NCI-H1694 (cell line): ENCODE measurements at places on chromosomes 2 and 18.

- no peak for DNase-seq
Measured at GRCh38 chr18:35624146-35624545, 42.6 kb downstream of the GALNT1 start.

DNA sequence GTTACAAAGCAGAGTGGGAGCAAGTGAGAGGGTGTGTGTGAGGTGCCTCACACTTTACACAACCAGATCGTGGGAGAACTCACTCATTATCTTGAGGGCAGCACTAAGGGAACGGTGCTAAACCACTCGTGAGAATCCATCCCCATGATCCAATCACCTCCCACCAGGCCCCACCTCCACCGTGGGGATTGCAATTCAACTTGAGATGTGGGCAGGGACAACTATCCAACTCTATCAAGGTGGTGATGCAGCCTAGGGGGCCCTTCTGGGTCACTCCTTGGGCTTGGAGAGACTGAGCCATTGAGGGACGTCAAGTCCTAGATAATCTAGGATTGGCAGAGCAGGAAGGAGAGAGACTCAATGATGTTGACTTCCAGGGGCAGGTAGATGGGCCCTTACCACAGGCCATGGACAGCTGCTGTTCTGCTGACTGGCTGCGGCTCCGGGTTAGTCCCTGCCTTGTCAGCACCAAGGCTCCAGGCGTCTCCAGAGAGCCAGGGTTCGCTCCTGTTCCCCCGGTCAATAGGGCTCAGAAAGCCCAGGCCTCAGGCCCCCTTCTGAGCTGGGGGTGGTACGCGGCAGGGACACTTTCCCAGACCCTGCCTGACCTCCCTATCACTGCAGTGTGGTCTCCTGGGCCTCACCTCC is 193.2 kb upstream of the HS6ST1 start:
- no peak for DNase-seq

- DNase-seq: no peak
Measured at GRCh38 chr2:229610333-229610732, 104.0 kb downstream of the DNER start.

GRCh38 chr2:693606-694005 is 16.4 kb upstream of the TMEM18 start:
- no peak for DNase-seq

DNA sequence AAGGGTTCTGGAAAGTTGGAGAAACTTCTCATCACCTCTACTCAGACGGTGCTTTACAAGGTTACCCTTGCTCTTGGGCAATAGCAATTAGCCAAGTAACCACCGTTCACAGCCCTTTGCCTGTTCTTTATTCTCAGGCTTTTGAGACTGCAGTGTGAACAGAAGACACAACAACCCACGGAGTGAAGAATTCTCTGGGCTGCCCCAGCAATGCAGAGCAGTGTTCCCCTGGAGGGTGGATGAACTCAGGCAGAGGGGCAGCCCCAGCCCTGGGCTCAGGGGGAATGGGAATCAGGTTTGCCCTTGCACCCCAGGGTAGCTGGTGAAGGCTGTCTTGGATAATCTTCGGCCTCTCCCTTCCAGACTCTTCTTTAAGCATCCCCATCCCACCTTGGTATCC is 69.1 kb downstream of the MCFD2 start:
- no peak for DNase-seq

GRCh38 chr2:225156853-225157451 is 114.7 kb upstream of the DOCK10 start:
- no peak for DNase-seq

DNA sequence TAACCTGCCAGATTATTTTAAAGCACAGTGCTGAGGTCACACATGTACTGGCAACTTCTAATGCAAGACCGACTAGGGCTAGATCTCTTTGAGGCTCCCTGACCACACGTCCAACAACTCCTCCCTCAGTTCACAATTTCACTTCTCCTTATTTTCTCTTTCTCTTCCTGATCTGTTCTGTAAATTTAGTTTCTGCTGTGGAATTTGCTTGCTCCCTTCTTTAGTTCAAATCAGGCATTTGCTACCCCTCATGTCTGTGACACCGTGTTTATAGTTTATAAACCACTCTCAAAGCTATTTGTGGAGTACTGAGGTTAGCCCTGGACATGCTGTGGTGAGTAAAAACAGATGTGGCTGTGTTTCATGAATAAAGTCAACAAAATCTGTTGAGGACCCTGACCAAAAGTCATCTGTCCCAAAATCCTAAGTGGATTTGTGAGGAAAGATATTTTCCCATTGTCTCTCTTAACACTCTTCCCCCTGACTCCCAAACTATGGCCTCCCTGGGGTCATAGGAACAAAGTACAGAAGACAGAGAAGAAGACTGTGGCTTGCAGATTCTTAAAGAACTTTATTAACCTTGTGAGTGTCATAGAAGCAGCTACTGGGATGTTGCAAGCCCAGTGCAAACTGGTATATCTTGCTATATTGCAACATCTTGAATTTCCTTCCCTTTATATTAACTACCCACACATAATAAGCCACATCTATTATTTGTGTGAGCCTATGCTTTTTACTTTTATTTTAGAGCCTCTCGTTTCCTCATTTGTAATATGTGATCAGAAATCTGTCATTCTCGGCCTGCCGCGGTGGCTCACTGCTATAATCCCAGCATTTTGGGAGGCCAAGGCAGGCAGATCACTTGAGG is 3.5 kb upstream of the NAGK start:
- no peak for DNase-seq

GRCh38 chr2:167544602-167545001 is 656.3 kb downstream of the XIRP2 start:
- no peak for DNase-seq

DNA sequence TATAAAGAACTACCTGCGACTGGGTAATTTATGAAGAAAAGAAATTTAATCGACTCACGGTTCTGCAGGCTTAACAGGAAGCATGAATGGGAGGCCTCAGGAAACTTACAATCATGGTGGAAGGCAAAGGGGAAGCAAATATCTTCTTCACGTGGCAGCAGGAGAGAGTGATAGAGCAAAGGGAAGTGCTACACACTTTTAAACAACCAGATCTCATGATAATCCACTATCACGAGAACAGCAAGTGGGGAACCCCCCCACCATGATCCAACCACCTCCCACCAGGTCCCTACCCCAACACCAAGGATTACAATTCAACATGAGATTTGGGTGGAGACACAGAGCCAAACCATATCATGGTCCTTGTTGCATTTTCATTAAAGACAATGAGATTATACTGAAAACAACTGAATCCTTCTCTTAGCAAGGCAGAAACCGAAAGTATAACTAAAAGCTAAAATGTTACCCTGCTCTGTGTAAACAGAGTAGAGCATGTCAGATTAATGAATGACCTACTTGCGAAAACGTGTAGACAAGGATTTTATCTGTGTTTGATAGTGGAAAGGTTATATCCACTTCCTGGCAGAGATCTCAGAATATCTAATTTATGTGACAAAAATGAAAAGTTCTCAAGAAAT is 60.1 kb upstream of the RBBP8 start:
- no peak for DNase-seq

DNA sequence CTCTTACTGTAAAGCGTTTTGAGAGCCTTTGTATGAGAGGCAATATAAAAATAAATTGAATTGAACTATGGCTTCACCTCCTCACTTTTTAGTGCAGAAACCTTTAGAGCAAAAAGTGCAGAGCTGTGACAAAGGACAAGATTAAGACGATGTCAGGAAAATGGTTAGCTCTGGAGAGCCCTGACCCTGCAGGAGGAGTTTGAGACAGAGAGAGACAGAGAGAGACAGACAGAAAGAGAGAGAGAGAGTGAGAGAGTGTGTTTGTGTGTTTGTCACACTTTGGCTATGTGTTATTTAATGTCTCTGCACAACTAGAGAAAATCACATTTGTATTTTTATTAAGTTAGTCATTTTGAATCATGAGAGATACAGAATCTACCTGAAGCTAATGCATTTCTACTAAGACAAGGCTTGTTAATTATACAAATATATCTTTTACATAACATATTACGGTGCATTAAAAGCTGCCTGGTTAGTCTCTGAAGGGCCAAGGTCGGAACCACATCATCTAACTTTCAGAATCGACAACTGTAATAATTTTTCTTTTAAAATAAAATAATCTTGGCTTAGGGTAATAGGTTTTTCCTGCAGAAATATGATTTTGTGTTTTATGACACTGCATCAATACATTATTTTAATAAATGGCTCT is 423.5 kb upstream of the ZEB2 start:
- DNase-seq: no peak

DNA sequence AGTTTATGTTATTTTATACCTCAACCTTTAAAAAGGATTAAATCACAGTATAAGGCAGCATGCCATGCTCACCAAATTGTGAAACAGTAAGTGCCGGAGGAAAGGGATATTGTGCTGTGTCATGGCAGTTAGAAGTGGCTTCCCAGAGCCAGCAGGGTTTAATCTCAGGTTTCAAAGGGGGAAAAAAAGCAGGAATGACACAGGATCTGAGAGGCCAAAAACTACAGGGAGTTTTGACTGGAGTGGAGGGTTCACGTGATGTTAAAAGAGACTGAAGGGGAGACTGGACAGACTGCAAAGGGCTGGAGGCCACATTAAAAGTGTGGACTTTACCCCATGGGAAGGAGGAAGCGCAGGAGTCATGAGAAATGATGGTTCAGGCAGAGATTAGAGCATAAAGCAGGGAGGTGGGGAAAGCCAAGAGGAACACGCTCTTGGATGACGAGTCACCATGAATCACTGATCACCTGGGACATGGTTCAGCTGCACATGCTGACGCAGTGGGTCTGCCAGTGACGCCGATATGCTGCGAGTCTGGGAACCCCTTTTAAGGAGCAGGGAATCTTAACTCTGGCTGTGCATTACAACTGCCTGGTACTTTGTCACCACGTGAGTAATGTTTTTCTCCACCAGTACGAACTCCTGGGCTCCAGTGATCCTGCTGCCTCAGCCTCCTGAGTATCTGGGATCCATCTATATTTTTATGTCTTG is 6.1 kb downstream of the CHMP1B start:
- no peak for DNase-seq

DNA sequence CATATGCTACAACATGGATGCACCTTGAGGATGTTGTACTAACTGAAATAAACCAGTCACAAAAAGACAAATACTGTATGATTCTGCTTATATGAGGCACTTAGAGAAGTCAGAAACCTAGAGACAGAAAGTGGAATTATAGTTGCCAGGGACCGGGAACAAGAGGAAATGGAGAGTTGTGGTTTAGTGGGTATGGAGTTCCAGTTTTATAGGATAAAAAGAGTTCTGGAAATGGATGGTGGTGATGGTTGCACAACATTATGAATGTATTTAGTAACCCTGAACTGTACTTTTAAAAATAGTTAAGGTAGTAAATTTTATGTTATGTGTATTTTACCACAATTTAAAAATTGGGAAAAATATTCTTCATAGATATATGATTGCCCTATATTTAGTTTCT is 97.7 kb downstream of the DPP4 start:
- DNase-seq: no peak

DNA sequence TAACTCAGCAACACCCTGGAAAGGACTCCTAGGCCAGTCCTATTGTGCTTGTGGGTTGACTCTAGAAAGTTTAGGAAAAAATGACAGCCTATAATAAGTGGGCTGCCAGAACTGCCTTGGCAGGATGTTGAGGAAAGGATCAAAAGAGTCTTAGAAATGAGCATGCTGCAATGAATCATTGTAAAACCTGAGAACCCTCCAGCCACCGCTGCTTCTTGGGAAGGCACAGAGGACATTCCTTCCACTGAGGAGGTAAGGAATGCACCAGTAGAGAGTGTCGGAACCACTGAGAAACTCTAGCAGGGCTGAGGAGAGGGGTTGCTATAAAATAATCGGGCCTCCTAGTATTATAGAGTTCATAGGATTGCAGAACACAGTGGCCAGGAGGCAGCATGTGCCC is 146.7 kb upstream of the SMIM21 start:
- DNase-seq: no peak

DNA sequence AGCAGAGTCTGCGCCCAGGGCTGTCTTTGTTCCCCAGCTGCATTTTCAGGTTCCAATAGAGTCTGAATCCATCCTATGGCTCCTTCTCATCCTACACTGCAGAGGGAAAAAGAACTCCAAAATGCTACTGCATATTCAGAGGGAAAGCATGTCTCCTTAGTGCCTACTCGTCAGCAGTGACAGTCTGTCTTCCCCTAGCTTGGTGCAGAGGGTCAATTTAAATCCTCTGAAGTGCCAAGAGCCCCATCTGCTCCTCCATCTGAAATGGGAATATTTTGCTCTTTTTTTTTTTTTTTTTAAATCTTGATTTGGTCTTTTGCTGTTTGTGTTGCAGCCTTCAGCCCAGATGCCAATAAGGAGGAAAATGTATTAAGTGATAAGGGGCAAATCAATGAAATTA is 199.3 kb downstream of the RNF144A start:
- DNase-seq: peak; percentile 76

- DNase-seq: no peak
Measured at GRCh38 chr2:48693645-48694044, 61.9 kb downstream of the LHCGR start.

DNA sequence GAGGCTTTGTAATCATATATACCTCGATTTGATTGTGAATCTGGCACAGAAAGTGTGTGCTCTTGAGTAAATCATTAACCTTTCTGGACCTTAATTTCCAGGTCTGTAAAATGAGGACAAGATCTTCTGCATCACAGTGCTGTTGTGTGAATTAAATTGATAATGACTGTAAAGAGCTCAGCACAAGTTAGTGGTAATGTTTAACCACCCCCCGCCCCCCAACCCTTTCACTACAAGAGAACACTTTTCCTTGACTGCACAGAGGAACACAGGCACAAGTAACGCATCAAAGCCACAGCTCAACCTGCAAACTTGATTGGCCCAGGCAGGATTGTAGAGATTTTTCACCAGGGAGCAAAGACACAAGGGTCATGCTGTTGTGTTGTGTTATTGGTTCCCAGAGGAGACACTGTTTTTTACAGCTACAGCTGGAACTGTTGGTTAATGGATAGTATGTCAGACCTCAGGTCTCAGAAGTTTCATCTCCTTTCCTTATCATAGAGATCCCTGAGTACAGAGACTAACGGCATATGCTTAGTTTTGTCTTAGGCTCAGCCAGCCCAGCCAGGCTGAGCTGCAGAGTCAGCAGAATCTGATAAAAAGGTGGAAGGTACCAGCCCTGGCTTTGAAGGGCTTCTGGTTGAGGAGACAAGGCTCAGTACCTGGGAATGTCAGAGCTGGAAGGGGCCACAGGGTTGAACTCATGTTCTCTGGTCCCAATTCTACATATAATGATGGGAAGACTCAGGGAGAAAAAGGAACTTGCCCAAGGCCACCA is 10.6 kb downstream of the SETBP1 start:
- no peak for DNase-seq

- DNase-seq: no peak
Measured at GRCh38 chr2:105446501-105446900, 47.6 kb upstream of the FHL2 start.

- no peak for DNase-seq
Measured at GRCh38 chr2:201891676-201892075, 85.3 kb downstream of the CDK15 start.
